Kidney epithelial cell (primary cell): ENCODE measurements at places on chromosomes 16 and 17. TPM values are rescaled to one million over a fixed set of nuclear protein-coding genes. Genes with fewer than 3 reads are reported as not detected.
A peak's percentile ranks its signal among the peaks of the same experiment; 100 is the strongest.

DNA sequence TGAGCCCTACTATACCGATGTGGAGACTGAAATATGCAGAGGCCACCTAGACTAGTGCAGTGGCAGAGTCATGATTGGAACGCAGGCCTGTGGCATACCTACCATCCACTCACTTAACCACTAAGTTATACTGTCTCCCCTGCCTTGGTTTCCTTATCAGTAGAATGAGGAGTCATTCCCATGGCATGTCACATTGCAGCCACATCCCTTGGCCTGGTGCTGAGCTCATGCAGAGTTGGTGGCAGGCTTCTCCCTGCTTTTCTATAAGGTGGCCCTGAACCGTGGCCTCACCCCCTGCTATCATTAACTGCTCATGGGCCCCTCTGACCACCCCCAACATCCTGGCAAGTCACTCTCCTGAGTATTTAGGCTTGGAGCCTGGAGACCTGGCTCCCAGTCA, 212.5 kb downstream of the KATNIP start:
- DNase-seq: peak; percentile 49

DNA sequence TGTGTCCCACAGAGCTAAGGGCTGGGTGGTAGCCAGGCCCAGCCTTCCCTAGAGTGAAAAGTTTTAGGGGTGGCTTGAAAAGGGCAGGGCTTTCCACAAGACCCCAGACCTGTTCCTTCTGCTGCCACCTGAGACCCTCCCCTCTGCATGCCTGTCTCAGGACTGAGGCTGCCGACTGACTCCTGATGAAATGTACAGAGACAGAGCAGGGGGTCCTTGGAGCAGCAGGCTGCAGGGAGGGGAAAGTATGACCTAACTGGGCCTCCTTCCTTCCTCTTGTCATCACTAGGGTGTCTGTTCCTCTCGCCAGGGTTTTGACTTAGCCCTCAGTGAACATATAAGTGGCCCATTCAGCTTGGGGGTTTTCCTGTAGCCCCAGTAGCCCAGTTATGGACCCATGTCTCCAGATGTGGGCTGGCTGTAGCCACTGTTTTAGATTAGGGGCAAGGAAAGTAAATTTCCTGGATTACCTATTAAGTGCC, 14.9 kb upstream of the NFATC3 start:
- DNase-seq: no peak

GRCh38 chr17:11330826-11331225, 89.8 kb downstream of the SHISA6 start:
- peak; percentile 32 for DNase-seq

- DNase-seq: peak; percentile 2
Observed at GRCh38 chr16:74107795-74108610, 188.6 kb upstream of the PSMD7 start.

GRCh38 chr16:85077039-85077438, 35.2 kb downstream of the CIBAR2 start:
- no peak for DNase-seq

C17orf50 gene
- not detected in 2 replicates for total RNA-seq

RNF227 gene
- 1.5 and 3.9 TPM in 2 replicates for total RNA-seq

GRCh38 chr17:27980043-27980442, 62.4 kb upstream of the NLK start:
- peak; percentile 51 for DNase-seq

NKD1 gene
- total RNA-seq: 0.33 and 0.34 TPM in 2 replicates

DNA sequence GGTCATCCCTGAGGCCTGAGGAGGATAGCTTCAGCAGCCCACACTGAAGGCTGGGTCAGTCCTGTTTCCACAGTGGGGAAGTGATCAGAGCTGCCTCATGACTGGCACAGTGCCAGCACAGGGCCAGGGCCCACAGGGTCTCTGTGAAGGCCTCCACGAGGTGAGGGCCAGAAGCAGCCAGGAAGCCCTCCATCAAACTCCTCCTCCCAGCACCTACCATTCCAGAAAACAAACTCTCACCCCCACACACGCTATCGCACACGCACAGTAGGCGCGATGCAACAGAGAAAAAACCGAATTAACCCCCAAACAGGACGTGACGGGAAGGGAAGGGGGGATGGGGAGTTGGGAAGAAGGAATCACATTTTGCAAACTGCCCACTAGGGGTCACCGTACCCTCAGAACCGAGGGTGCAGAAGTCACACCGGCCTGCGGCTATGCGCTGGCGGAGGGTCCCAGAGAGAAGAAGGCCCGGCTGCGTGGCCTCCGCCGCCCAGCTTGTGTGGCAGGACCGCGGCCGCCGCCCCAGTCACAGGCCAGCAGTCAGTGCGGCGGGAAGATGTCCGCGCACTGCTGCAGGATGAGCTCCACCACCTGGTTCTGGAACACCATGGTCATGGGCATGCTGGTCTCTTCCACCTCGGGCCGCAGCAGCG, 37.6 kb downstream of the ARHGAP27 start:
- no peak for DNase-seq

DNA sequence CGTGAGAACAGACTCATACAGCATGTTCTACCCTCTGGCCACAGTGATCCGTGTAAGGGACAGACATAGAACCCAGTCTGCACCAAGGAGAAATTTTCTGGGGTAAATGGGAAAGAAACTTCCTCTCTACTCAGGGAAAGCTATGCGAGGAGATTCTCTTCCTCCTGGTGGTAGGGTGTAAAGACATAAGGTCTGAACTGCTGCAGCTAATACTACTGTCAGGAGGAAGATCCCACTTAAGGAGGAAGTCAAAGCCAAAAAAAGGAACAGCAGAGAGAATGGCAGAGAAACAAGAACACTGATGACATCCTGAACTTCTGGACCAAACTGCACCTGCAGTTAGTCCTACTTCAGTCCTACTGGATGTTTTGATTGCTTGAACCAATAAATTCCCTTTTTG, 7.1 kb upstream of the TM4SF5 start:
- no peak for DNase-seq

GRCh38 chr16:53654946-53655345, 48.7 kb downstream of the RPGRIP1L start:
- DNase-seq: no peak

DNA sequence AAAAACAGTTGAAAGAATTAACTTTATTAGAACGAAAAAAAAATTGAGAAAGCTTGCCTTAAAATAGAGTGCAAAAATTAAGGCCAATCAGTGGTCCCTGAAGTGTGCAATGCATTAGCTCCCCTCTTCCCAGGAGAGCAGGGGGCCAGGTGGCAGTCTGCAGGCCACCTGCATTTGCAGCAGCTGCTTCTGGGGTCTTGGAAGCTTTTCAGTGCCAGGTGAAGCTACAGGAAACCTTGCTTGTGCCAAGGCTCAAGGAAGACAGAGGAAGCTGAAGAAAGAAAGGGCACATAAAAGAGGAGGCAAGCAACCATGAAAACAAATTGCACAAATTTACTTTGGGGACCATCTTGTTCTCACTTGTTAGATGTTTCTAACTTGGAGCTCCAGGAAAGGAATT, 50.5 kb upstream of the MTMR4 start:
- DNase-seq: no peak

ITGA2B gene
- total RNA-seq: 0.04 and 0.14 TPM in 2 replicates

RBL2 gene
- total RNA-seq: 30.9 and 35.9 TPM in 2 replicates

C16orf96 gene
- total RNA-seq: not detected in 2 replicates

DNA sequence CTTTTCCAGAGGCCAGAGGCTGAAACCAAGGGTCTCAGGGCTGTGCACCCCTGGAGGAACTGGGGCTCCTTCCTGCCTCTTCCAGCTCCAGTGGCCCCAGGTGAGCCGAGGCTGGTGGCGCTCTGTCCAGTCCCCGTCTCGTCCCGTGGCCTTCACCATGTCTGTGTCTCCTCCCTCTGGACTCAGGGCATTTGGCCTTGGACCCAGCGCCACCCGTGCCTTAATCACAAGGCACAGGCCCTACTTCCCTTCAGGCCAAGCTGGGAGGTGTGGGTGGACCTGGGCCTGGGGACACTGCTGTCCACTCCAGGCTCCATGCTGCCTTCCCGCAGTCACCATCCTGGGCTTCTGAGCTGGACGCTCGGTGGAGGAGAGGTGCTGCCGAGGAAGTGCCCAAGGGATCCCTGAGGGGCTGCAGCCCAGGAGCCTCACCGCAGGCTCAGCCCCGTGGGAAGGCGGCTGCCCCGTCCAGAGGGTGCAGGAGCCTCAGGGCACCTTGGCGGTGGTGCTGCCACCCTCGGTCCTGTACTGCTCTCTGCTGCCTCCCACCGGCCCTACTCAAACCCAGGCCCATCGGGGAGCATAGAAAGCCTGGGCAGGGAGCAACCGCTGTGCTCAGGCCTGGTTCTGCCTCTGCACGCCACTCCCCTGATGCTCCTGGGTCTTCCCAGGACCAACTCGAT, 9.6 kb upstream of the APRT start:
- DNase-seq: no peak

HBQ1 gene
- 0.96 and 1.6 TPM in 2 replicates for total RNA-seq

EVPLL gene
- total RNA-seq: 1.1 TPM in 1 of 2 replicates, not detected in the other

RAB26 gene
- total RNA-seq: 0.54 and 0.68 TPM in 2 replicates

- no peak for DNase-seq
Observed at GRCh38 chr16:8645141-8645521, 23.6 kb downstream of the METTL22 start.

DNA sequence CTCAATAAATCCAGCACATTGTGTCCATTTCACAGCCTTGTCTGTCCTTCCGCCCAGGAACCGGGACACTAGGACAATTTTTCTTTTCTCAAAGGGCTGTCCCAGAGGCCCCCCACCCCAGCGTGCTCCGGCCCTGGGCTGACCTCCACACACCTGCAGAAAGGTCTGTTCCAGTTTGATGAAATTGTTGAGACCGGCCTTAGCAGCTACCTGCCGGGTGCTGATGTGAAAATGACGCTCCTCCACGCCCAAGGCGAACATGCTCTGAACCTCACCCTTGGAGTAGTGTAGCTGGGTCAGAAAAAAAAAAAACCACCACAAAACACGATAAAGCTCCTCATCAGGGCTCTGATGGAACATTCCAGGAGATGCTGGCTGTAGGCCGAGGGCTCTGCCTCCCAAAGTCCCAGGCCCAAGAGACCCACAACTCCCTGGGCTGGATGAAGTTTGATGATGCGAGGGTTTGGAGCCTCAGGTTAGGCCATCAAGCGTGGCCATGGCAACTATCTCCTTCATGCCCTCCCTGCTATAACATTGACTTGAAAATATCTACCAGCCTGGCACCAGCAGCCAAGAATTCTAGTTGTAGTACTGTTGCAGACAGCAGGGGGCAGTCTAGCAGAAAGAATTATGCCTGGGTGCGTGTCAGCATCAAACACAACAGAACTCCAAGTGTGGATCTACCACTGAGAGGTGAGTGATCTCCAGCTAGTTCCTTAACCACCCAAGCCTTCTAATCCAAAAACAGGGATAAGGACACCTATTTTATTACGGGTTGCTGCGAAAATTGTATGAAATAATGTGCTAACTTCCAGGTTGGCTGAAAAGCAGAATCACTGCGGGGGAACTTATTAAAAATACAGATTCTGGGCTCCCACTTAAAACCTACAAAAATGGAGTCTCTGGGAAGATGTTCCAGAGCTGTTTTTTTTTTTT, 62.1 kb downstream of the RMI2 start:
- DNase-seq: no peak

DNA sequence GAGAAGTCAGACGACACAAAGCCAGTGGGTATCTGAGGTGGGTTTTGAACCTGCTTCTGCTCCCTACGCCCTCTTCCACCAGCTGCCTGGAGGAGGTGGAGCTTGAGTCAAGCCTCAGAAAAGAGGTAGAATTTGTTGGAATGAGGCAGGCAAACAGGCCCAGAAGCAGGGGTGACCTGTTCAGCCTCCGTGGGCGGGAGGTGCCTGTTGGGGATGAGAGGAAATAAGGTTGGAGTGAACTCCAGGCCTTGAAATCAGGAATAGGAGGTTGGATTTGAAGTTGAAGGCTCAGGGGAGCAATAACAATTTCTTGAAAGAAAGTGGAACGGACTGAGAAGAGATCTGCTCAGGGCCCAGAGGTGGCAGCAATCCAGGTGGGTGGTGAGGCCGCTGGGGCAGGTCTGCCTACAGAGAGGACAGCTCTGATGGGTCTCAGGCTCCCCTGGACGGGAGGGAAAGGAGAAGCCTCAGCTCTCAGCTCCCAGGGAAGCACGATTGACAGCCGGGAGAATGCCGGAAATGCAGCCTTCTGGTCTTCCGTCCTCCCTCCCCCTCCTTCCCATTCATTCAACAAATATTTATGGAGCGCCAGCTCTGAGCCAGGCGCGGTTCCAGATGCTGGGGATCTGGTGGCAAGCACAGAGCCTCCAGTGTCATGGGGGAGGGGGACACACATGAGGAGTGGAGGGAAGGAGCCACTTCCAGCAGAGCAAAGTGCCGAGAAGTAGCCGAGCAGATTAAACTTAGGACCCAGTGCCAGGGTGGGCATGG, 61.9 kb upstream of the CIBAR2 start:
- DNase-seq: no peak

- no peak for DNase-seq
Observed at GRCh38 chr17:37745801-37746426, 1.1 kb upstream of the HNF1B start.

HSD17B1 gene
- total RNA-seq: 0.34 and 1.8 TPM in 2 replicates

CCDC43 gene
- 22.7 and 23.6 TPM in 2 replicates for total RNA-seq

PIRT gene
- not detected in 2 replicates for total RNA-seq

CANT1 gene
- 54.6 and 70.7 TPM in 2 replicates for total RNA-seq

HEXIM2 gene
- 7.7 and 10.4 TPM in 2 replicates for total RNA-seq

DNA sequence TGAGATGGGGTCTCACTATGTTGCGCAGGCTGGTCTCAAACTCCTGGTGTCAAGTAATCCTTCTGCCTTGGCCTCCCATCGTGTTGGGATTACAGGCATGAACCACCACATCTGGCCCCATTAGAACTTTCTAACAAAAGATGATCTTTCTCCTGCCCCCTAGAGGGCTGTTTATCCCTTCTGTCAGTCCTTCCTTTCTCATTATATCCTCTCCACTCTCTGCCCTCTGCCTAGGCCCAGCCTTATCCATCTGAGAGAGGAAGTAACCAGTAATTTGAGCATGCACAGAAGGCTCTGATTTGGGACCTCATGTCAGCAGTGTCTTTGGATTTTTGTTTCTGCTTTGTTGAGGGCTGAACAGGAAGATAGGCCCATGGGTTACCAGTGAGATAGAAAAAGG, 4.4 kb upstream of the DHX40 start:
- DNase-seq: no peak

DNA sequence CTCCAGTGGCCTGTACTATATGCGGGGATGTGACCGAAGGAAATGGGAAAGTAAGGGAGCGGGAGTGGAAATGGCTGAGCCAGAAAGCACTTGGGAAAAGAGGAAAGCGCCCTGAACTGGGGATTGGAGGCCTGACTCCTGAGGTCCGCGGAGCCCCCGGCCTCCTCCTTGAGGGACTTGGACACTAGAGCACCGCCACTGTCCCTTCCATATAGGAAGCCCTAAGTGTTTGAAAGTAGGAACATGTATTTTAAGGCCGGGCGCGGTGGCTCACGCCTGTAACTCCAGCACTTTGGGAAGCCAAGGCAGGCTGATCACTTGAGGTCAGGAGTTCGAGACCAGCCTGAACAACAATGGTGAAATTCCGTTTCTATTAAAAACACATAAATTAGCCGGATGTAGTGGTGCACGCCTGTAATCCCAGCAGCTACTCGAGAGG, 530 bp upstream of the ZDHHC7 start:
- no peak for DNase-seq

CHST4 gene
- total RNA-seq: not detected in 2 replicates

MYH1 gene
- not detected in 2 replicates for total RNA-seq

GRCh38 chr17:57187391-57187790, 68.9 kb upstream of the MSI2 start:
- DNase-seq: no peak

- DNase-seq: peak; percentile 16
Observed at GRCh38 chr16:9489835-9490467, 398.5 kb downstream of the HAPSTR1 start.
